SHP77 (cell line): ENCODE measurements at places on chromosomes 3 and 15.

- DNase-seq, result no peak
Measured at GRCh38 chr15:28098766-28099554, at the start of gene OCA2. Gene OCA2 (minus strand): TSS chr15:28099315. CDS start chr15:28081874, 17,441 bp downstream.

DNA sequence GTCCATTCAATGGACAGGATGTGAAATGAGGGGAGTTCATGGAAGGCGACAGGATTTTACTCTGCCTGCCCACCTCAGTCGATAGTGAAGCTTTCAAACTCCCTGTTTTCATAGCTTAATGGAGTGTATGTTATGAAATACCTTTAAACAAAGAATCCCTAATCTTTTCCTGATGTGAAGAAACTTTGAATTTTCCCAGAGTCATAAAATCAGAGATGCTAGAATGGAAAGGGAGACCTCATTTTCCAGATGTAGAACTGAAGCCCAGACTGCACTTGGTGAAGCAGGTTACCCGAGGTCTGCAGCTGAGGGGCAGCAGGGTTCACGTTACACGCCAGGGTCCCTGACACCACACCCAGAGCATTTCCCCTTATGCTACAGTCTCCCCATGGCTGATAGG, 34.7 kb upstream of the LACTB start:
- DNase-seq, result no peak

- DNase-seq, result no peak
Measured at GRCh38 chr15:48418343-48418742, 87.1 kb downstream of the DUT start.

DNA sequence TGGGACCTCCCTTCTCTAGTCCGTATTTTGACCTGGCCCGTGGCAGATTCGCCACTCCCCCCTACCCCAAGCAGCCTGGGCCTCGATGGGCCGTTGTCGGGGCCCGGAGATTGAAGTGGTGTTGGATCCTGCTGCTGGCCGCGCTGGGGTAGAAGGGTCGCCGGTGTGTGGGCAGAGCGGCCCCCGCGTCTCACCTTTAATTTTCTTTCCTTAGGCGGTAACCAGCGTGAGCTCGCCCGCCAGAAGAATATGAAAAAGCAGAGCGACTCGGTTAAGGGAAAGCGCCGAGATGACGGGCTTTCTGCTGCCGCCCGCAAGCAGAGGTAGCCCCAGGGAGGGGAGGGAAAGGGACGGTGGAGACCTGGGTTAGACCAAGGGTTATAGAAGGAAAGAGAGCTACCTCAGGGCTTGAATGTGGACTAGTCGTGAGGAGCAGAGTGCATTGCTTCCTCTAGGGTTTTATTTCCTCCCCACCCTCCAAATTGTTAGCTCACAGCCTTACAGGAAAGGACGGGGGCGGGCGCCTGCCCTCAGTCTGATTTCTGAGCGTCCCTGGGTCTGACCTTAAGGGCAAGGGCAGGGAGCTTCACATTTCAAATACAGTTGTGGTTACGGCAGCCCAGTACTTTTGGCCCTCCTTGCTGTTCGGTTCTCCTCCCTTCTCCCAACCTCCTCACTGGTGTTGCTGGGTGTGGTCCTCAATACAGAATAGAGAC, 799 bp downstream of the SERF2 start:
- no peak for DNase-seq

DNA sequence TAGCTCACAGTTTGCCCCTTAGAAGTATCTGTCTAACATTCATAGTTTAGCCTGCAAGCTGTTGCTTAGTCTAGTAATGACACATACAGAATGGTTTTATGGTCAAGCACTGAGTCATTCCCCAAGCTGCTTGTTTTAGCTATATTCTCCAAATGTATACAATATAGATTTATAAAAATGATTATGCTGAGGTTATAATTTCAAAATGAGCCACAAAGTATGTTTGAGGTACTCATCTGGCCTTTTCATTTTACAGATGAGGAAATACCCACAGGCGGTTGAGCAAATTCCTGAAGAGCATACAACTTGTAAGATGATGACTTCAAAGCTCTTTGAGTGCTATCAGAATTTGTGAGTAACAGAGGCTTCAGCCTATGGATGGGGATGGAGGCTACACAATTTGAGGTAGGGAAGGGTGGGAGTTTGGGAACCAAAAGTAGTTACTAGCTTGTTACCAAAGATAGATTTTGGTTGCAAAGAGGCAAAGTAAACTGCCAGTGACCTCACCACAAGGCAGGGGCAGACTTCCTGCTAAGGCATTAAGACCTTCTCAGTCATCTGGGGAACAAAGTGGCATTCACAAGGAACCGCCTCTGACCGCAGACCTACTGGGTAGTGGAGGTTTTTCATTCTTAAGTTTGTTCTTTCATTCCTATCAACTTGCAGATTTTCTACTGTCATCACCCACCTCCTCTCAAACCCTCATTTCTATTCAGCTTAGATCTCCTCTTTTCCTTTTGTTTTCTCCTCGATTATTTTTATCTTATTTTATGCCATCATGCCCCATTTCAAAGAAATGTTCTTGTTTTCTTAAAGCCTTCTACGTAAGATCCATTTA, 257.2 kb upstream of the NECTIN3 start:
- DNase-seq, result no peak
